ENCODE measurements at places on chromosomes 7 and 10. TPM values are rescaled to one million over a fixed set of nuclear protein-coding genes. Genes with fewer than 3 reads are reported as not detected.

GRCh38 chr7:15580604-15581351 is 19.0 kb upstream of the AGMO start:
- no peak for DNase-seq

DNA sequence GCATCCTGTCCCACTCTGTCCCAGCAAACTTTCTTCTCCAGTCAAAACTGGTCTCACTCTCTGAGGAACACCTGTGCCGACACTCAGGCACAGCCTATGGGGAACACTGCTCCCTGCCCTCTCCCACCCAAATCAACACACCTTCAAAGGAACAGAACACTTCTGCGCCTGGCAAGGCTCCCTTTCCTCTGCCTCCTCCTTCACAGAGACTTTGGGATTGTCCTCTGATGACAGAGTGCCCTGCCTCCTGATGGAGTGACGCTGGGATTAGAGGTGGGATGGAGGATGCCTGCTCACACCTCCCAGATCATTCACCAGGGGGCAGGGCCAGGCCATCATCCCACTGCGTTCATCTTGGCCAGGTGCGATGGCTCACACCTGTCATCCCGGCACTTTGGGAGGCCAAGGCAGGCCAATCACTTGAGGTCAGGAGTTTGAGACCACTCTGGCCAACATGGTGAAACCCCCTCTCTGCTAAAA is 26.5 kb downstream of the KLF6 start:
- DNase-seq, result no peak

Gene CALML5
- polyA plus RNA-seq, result not detected

DNA sequence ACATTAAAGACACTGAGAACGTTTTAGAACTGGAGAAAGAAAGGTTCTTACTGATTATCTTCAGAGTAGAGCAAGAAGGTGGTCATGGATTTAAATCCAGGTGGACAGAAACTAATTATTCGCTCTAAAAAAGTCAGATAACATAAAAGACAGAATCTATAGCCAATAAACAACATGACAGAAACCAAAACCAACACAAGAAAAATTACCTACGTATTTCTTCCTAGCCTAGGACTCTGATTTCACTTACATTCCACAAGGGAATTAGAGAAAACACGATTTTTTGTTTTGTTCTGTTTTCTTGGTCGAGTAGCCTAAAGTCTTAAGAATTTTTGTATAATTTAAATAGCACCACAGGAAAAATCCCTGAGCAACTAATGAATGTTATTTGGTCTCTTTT is 15.1 kb downstream of the CPA1 start:
- no peak for DNase-seq

DNA sequence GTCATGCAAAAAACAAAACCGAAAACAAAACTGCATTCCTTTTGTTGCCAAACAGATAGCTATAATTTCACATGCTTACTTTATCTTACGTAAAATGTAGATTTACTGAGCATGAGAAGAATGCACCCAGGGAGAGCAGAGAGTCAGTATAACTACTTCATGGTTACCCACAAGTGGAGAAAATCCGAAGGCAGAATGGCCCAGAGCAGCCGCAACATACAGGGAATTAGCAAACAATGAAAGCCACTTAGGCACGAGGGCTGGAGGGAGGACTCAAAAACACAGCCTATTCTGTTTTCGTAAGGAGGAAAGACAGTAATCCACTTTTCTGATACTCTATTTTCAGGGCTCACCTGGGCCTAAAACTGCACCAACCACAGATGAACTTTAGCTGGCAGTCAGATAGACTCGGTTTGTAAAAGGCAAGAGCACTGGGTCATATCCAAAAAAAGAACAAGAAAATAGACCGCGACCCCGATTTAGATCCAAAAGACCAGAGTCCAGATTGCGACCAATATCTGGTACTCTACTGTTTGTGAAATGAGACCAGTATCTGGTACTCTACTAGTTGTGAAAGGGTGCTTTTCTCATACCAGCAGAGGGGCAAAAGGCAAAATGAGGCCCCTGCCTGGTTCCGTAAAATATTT is 1.3 kb downstream of the ITPRIP start:
- no peak for DNase-seq

- no peak for DNase-seq
These were observed 44.3 kb upstream of the KLHL7 start for GRCh38 chr7:23061327-23061726.
